NCI-H2227 treated with DMSO at 0.1 percent for 48 hours (cell line): ENCODE measurements at places on chromosomes 4 and X.

GRCh38 chr4:7790999-7791398 lies 148.7 kb downstream of the AFAP1 start:
- no peak for DNase-seq

- DNase-seq, result no peak
Observed at GRCh38 chr4:153076861-153077260, 127.4 kb upstream of the TRIM2 start.

DNA sequence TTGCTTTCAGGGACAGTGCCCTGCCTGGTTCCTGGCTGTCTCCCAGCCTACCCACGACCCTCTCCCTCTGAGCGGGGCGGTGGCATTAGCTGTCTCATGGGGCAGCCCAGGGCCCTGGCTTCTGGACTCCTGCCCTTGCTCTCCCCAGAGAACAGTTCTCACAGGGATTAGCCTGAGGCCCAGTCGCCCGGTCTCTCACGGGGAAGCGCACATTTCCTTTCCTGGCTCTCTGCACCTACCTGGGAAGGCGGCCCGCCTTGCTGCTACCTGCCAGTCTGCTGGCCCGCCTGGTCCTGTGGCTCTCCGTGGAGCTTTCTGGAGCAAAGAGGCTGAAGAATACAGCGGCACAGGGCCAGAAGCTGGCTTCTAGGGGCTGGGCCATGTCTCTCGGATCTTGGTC lies 128.4 kb downstream of the FHDC1 start:
- no peak for DNase-seq

GRCh38 chr4:122830426-122831095 lies 3.9 kb downstream of the FGF2 start:
- DNase-seq, result no peak

DNA sequence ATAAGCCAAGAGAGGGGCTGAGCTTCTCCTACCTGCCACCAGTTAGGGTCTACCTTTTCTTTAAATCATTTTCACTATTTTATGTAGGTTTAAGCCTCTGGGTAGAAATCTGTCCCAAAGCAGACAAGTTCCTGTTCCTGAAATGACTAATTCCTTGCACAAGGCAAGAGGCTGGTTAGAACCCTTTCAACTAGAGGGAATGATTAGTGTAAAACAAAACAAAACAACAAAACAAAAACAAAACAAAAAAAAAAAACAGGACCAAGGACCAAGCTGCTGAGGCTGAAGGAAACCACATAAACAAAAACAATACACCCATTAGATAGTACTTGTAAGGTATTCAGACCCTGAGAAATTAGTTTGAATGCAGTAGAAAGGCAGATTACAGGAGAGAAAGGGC lies 62.7 kb downstream of the MAML3 start:
- no peak for DNase-seq

- no peak for DNase-seq
Observed at GRCh38 chr4:111930659-111931058, 214.6 kb upstream of the FAM241A start.

- DNase-seq, result peak; percentile 17
Observed at GRCh38 chrX:56978172-56978571, 17.2 kb downstream of the SPIN3 start.

- no peak for DNase-seq
Observed at GRCh38 chrX:129618997-129619396, 35.8 kb downstream of the APLN start.

GRCh38 chr4:126241634-126242033 lies 926.9 kb downstream of the FAT4 start:
- DNase-seq, result no peak

DNA sequence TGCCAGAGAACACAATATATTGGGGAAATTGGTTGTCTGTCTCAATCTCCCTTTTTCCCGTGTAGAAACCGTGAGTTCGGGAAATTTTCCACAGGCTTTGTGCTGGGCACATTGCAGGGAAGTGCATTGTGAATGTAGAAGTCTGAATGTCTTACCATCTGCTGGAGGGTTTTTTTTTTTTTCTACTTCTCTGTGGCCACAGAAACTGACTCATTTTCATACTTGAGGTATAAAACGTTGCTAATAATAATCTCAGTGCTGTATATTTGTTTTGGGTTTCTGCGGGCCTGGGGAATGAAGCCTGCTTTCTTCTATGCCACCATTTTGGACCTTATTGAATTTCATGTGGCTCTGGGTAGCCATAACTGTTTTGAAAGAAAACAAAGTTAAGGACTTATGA lies 1001.2 kb downstream of the STIM2 start:
- DNase-seq, result no peak

DNA sequence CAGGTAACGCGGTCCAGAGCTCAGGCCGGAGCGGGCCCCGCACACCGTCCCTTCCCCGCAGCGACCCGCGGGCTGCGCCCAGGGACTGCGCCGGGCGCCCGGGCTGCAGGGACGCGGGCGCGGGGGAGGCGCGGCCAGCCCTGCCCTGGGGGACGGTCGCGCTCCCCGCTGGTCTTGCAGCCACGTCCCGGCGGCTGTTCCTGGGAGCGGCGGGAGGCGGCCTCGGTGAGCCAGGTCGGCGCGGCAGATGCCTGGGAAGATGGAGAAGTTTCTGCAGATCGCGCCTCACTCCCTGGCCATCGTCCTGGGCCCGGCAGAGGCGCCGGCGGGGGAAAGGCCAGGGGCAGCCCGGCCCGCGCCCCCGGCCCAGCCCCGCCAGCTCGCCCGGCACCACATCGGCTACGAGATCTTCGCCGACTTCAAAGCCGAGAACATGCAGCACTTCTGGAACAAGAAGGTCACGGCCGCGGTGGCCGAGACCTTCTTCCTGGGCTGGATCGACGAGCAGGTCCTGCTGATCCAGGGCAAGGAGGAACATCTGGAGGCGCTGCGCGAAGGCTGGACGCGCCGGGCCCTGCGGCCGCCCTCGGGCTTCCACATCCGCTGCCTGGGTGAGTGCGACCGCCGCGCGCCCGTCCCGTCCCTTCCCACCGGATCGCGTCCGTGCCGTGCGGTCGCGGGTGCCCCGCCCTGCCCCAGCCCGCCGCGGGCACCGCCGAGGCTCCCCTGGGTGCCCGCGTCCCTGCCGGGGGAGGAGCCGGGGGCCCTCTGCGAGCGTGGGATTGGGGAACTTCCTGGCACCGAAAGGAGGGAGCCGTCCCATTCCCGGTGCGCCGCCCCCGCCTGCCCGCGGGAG lies 107.4 kb upstream of the STOX2 start:
- DNase-seq, result peak; percentile 7

DNA sequence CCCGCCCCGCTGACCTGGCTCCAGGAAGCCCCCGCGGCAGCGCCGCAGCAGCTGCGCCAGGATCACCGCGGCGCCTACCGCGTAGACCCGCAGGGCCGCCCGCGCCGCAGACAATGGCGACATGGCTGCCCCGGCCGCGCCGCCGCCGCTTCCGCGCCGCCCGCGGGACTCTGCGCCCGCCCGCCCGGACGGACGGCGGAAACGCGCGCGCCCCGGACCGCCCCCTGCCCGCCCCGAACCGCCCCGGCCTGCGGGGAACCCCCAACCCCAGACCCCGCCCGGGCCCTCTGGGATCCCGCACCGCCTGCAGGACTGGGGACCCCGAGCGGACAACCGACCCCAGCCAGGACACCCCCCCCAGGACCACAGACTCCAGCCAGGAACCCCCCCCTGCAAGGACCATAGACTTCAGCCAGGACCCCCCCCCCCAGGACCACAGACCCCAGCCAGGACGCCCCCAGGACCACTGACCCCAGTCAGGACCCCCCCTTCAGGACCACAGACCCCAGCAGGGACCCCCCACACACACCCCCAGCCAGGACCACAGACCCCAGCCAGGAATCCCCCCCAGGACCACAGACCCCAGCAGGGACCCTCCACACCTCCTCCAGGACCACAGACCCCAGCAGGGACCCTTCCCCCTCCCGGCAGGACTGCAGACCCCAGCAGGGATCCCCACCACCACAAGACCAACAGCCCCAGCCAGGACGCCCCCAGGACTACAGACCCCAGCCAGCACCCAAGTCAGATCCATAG lies at the start of the genes DHRSX and ZBED1:
TSS of gene DHRSX (minus strand) at position 174 of the 756 bp plus-strand sequence. CDS start at position 123, 51 bp downstream.
TSS of gene ZBED1 (minus strand) at position 174 of the 756 bp plus-strand sequence. CDS start 10,257 bp downstream, outside the sequence.
- DNase-seq, result no peak

DNA sequence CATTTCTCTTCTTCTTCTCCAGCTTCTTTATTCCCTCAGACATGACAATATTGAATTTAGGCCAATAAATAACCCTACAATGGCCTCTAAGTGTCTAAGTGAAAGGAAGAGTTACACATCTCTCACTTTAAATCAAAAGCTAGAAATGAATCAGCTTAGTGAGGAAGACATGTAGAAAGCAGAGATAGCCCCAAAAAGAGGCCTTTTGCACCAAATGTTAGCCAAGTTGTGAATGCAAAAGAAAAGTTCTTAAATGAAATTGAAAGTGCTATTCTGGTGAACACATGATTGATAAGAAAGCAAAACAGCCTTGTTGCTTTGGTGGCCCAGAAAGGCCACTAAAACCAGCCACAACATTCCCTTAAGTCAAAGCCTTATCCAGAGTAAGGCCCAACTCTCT lies 146.2 kb upstream of the HHIP start:
- no peak for DNase-seq

- DNase-seq, result no peak
Observed at GRCh38 chrX:17471121-17471520, 96.1 kb downstream of the NHS start.

- no peak for DNase-seq
Observed at GRCh38 chr4:14340321-14340720, 662.0 kb upstream of the CPEB2 start.

GRCh38 chr4:54586320-54586955 lies 71.3 kb upstream of the KIT start:
- DNase-seq, result no peak

GRCh38 chrX:3169421-3169820 lies 128.2 kb downstream of the ARSF start:
- DNase-seq, result no peak

- DNase-seq, result no peak
Observed at GRCh38 chr4:77120886-77121508, 36.0 kb upstream of the CCNG2 start.

DNA sequence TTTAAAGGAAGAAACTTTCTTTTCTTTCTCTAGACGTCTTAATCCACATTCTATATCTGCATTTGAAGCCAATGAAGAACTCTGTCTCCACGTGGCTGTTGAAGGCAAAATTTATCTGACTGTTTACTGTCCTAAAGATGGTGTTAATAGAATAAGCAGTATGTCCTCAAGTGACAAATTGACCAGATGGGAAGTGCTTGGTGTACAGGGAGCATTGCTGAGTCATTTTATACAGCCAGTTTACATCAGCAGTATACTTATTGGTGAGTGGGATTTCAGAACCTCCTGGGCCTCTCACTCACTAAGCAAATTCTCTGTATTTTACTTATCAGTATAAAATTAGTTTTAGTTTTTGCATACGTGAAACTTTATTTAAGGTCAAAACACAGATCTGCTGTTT lies 33.7 kb downstream of the ADAD1 start:
- DNase-seq, result no peak

DNA sequence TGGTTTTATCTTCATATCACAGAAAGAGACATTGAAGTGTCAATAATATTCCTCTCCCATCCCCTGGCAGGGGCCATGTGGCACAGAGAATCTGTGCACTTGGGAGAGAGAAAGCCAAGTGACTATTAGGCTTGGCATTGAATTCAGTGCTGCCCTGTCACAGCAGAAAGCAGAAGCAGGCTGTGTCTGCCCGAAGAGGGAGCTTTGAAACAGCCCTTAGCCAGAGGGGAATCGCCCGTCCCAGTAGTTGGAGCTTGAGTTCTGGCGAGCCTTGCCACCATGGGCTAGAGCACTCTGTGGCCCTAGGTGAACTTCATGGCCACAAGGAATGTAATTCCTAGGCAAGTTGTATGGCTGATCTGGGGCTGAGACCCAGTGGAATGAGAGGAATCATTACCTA lies 282.5 kb upstream of the PCDH10 start:
- DNase-seq, result no peak

DNA sequence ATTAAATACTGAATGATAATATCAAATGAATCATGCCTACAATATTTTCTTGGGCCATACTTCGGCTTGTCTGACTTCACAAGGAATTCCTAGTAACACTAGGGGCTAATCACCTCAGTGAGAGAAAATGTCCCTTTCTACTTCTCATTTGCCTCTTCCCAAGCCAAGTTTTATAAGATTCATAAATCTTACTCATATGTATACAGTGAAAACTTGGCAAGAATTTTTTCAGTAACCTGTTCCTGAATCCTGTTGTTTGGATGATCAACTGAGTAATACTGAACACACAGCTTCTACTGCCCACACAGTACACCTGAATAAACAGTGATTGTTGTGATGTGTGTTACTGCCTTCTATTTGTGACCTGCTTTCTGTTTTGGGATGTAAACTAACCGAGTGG lies 16.5 kb downstream of the TMPRSS11E start:
- DNase-seq, result no peak

DNA sequence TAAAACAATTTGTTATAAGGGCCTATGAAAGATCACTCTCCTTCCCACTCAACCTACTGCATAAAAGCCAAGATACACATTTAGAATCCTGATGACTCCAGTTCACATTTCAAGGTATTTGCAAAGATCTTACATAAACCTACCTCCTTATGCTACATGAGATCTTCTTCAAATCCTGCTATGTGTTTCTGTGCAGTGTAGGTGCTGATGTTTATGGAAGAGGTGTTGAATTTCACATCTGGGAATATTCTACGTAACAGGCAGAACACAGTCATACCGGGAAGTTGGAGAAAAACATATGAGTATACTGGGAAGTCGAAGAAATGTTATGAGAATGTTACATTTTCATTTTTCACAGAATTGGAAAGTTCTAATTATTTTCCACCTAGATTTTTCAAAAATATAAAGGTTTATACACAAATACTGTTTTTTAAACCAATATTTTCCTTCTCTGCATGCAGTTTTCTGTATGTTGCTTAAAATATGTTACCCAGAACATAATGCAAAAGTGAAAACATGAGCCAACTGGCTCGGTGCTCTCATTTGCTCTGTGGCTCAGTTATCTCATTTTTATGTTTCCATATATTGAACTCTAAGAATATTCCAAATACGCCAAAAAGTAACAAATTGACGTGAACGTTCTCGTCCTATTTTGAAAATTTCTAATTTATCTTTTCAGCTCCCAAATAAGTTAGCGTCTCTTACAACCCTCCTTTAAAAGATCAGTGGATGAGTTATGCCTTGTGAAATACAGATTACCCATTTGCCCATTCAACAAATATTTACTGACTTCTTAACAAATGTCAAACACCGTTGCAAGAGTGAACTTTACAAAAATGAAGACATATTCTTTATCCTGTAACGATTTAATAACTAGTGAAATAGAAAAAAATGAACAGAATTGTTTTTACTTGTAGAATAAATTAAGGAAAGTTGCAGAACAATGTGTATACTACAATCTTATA lies 899.3 kb downstream of the STIM2 start:
- DNase-seq, result no peak

DNA sequence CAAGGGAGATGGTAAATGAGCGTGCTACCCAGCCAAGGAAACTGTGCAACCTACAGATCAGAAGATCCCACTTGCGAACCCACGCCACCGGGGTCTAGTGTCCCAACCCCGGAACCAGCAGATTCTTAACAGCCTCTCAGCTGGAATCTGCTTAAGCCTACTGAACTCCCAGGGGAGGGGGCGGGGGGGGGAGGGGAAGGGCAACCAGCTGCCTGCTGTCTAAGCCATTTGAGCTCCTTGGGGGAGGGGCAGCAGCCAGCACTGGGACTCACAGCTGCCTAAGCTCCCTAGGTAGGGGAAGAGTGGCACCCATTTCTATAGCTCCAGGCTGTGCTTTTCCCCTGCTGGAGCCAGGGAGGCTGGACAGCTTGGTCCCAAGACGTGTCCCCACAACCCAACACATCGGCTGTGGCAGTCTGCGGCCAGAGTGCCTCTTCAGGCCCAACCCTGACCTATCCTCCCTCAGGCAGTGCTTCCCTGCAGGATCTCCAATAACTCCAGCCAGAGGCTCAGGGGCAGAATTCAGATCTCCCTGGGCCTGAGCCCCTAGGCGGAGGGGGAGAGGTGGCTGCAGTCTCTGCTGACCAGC lies 289.2 kb downstream of the LDB2 start:
- DNase-seq, result no peak

GRCh38 chr4:32789026-32789608 lies 2068.9 kb downstream of the PCDH7 start:
- no peak for DNase-seq
